ENCODE measurements at places on chromosomes 1 and 21.

- DNase-seq = no peak
Measured at GRCh38 chr1:229669333-229669732, 43.3 kb downstream of the URB2 start.

DNA sequence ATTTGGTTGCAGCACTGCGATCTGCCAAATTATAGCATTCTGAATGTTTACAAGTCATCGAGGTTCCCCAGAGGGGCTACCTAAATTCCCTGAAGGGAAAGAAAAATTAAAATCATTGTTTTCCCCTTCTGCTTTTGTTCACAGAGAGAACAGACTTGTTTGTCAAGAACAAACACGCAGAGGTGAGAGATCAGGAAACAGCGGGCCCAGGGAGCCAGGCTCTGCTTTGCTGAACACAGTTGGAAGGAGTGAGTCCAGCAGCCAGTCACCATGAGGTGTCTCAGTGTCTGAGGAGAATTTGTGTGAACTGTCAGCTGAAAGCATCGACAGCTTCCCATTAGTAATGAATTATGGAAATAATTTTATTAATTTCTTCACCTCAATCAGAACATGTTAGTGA is 52.5 kb downstream of the RWDD3 start:
- DNase-seq = no peak

DNA sequence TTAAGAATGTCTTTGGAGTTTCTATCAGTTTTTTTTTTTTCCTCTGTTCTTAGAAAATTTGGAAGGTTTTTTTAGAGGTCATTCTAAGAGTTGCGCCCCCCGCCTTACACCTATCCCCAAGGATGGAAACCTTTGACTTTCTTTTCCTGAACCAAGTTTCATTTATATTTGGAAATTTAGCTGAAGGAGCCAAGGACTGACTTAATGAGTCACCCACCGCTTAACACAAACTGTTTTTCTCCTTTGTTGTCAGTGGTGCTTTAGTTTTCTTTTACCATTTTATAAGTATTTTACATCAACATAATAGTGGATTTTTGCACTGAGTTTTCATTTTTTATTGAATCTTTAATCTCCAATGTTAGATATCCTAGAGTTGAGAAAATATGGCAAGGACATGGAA is 25.3 kb downstream of the USP25 start:
- no peak for DNase-seq

DNA sequence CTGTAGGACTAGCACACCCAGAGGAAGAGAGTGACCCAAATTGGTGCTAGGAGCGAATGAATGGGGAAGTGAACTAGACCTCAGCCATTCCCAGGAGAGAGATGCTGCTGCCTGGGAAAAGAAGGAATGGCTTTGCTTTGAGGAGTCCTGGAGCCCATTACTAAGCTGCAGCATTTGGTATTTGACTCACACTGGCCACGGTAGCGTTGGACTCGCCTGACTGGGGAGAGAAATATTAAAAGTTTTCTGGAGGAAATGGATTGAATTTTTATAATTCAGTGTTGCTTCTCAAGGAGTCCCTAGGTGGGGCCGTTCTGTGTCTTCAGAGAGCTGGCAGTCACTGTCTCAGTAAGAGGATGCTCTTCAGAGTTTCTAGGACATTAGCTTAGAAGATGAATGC is 40.2 kb downstream of the PIK3CD start:
- no peak for DNase-seq

GRCh38 chr21:35227786-35228185 is 178.7 kb upstream of the RUNX1 start:
- DNase-seq = no peak

DNA sequence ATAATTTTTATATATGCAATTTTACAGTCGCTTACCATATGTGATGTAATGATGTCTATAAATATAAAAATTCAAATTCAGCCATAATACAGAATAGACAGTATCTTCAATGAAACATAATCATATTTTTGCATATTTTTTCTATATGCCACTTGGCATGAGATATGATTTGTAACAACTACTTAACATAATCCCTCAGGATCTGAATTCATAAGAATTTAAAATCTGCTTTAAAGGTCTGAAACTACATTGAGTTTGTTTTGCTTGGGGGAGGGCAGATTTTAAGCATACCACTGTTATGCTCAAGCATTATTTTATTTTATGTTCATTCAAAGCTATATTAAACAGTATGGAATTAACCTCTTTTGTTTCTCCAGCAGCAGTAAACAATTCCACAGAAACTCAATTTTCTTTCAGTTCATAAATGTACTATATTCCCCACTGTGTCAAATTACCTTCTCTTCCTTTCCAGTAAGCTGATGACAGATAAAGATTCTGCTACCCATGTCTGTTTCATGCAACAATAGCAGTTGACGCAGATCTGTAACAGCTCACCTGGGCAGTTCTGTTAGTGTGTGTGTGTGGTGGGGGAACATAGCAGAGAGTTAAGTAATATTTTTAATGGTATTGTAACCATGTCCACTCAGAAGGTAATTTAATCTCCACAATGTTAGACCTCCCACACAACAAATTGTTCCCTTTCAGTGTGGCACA is 224.8 kb downstream of the NTNG1 start:
- no peak for DNase-seq

GRCh38 chr1:228048659-228049298 is 33.7 kb upstream of the ARF1 start:
- no peak for DNase-seq

GRCh38 chr1:47663286-47663685 is 225.4 kb downstream of the FOXD2 start:
- DNase-seq = no peak

DNA sequence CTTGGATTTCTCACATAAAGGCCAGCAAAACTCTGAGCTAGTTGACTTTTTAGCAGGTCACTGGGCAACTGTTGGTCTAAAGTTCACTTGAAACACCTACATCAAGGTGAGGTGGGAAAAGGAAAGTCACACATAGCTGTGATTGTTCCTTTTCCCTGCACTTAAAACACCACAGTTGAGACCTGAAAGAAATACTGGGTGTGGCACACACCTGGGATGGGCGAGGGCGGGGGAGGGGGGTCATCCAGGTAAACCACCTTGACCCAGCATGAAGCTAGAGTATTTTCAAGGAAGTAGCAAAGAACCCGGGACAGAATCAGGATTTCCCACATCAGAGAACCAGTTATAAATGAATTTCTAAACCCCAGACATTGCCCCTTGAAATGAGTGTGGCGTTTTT is 26.4 kb downstream of the ZNF697 start:
- no peak for DNase-seq

DNA sequence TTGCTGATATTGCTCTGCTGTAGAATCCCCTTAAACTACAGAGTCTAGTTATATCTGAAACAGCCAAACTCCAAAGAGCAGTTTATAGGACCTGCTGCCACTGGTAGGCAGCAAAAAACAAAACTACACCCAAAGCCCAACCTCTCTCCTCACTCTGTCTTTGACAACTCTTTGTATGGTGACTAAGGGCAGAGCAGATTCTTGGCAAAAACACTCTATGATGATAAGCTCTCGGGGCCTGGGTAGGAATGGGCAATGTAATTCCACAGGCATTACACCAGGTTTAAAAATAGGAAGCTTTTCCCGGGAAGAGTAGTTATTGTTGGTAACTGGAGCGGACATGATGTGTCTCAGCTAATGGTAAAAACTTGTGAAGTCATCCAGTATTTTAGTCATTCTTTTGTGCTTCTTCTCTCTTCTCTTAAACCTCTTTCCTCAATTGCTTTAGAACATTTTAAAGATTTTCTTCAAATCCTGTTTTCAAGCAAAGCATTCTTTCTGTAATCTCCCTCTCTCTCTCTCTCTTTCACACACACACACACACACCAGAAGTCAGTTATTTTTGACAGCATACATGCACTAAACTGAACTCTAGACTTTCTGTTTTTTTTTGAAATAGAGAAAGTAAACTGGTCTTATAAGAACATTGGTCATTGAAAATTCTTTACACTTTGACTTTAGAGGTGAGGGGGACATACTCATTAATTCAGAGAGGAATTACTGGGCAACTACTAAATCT is 193.5 kb downstream of the PAPPA2 start:
- no peak for DNase-seq

GRCh38 chr1:177088966-177089365 is 75.5 kb downstream of the ASTN1 start:
- DNase-seq = no peak

- no peak for DNase-seq
Measured at GRCh38 chr1:29984166-29984861, 739.1 kb downstream of the MATN1 start.

- DNase-seq = no peak
Measured at GRCh38 chr21:15761507-15762100, 31.8 kb downstream of the USP25 start.

DNA sequence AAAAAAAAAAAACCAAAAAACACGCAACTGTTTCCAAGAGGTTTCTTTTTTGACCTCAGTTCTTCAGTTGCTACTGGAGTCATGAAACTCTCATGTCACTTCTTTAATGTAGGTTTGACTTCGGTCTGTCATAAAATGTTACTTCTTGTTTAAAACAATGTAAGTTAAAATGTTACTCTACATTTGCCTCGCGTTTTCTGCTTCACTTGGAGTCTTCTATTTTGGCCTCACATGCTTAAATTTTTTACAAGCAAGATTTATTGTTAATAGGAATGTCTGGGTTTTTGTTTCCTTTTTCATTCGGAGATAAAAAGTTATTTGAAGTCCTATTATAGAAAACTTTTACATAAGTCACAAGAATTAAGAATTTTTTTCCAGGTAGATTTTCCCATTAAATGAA is 880.2 kb downstream of the LTN1 start:
- no peak for DNase-seq

- DNase-seq = no peak
Measured at GRCh38 chr1:15077384-15077783, 76.2 kb upstream of the TMEM51 start.

DNA sequence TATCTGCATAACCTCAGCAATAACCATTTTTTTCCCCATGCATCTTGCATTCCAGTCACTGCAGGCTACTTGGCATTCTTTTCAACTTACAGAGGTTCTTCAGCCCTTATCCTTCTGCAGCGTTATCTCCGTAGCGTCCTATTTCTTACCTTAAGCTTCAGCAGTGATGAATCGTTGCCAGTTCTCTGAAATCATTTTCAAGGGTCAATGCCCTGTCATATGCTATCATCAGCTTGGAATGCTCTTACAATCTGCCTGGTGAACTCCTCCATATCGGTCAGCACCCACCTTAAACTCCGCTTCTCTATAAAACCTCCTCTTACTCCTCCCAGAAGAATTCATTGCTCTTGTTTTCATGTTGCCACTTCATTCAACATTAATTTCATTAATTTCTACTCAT is 105.1 kb upstream of the DPH5 start:
- DNase-seq = no peak

DNA sequence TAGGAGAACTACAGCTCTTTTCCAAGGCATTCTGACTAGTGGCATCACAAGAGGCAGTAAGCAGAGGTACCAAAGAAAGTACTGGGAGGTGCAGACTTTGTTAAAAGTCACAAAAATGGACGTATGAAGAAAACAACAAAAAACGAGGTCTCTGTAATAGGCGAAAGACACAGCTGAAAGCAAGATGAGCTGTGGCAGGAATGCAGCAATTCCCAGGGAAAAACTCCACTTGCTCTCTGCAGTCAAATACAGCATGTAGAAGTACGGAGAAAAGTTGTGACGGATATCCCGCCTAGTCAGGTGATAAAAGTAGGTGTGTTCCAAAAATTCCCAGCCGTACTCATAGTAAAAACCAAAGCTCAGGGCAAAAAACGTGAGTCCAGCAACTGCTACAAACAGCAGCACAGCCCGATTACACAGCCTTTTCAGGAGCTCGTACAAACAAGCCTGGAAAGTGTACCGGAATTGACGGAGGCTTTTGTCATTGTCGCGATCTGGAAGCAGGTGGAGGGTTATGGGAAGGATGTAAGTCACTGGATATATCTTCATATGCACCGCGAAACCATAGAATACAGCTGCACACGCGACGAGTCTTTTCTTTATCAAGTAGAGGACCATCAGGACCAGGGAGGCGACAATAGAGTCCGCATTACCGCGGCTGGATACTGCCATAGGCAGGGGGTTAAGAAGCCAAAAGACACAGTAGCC is 979 bp downstream of the PIGM start:
- DNase-seq = no peak

DNA sequence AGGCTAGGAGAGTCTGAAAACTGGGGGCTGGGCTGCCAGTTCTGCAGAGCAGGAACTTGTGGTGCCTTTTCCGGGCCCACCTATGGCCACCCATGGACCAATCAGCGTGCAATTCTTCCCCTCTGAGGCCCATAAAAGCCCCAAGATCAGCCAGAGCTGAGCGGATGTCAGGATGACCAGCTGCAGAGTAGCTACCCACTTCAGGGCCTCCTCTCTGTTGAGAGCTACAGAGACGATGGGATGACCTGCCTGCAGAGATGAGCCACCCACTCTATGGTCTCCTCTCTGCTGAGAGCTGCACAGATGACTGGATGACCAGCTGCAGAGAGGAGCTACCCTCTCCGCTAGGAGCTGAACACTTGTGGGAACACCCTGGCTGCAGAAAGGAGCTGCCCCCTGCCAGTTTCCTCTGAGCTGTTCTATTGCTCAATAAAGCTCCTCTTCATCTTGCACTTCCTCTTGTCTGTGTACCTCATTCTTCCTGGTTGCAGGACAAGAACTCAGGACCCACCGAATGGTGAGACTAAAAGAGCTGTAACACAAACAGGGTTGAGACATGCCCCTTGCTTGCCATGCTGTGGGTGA is 12.8 kb upstream of the AADACL4 start:
- no peak for DNase-seq

DNA sequence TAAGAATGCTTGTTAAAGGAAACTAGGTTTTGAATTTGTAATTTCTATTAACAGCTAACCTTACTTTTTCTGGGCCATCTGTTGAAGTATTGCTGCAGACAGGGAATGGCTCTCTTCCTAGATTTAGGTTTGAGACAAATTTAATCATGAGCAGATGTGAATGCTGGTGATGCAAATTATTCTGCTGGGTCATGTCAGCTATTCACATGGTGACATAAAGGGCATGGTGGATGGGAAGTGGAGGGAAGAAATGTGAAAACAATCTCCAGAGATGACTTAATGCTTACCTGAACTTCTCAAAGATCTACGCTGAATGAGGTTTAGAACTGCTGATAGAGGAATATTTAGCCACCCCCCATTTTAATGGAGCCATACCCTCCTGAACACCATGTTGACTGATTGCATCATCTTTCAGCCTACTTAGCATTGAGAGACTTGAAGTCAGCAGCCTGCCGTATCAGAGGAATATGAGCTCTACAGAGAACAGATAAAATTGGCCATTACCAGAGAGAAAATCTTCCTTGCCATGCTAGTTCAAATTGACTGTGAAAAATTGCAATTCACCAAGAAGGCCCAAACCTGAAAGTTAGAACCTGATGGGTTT is 138.8 kb downstream of the HHAT start:
- DNase-seq = no peak

- no peak for DNase-seq
Measured at GRCh38 chr1:16093611-16094010, 20.2 kb upstream of the FAM131C start.

Data from stimulated activated CD8-positive, alpha-beta memory T cell treated with anti-CD3 and anti-CD28 coated beads, Interleukin-15, amount 100 ng/mL, for 4 hours (primary cell).